ENCODE measurements at places on chromosomes 6 and 20.

DNA sequence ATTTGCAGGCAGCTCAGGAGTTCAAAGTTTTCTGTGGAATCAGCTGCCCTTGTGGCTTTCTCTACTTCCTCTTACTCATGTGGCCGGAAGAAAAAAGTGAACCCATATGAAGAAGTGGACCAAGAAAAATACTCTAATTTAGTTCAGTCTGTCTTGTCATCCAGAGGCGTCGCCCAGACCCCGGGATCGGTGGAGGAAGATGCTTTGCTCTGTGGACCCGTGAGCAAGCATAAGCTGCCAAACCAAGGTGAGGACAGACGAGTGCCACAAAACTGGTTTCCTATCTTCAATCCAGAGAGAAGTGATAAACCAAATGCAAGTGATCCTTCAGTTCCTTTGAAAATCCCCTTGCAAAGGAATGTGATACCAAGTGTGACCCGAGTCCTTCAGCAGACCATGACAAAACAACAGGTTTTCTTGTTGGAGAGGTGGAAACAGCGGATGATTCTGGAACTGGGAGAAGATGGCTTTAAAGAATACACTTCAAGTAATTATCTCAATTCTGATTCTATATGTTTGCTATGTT lies 1.1 kb downstream of the MGME1 start:
- DNase-seq = no peak

GRCh38 chr20:38883081-38883980 lies 42.9 kb upstream of the FAM83D start:
- DNase-seq = no peak

- no peak for DNase-seq
Measured at GRCh38 chr6:139468178-139468819, 93.9 kb upstream of the CITED2 start.

GRCh38 chr6:167574431-167575151 lies 249.7 kb downstream of the TTLL2 start:
- no peak for DNase-seq

DNA sequence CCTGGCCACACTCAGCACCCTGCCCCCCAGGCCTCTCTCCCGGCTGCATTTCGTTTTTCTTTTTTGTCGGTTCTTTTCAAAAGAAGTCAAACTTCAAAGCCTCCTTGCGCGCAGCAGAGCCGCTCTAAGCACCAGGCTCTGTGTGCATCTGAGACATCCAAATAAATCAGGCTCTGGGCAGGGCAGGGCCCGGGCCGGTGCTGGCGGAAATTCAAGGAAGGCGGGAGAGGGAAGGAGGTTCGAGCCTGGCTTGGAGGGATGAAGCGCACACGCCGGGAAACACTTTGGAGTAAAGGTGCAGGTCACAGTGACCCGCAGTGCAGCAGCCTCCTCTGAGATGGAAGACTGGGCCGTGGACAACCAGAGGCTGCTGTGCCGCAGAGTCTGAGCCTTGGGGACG lies 5.8 kb downstream of the GATA5 start:
- DNase-seq = no peak

DNA sequence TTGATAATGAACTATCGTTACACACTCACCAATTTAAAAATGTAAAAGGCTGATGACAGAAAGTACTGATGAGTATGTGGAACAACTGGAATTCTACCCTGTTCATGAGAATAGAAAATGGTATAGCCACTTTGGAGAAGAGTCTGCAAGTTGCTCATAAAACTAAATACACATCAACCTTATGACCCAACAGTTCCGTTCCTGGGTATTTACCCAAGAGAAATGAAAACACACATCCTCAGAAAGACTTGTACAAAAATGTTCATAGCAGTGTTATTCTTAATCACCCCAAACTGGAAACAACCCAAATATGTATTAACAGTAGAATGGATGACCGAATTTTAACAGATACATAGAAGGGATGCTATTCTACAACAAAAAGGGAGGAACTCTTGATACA lies 145.7 kb upstream of the LRFN2 start:
- no peak for DNase-seq

DNA sequence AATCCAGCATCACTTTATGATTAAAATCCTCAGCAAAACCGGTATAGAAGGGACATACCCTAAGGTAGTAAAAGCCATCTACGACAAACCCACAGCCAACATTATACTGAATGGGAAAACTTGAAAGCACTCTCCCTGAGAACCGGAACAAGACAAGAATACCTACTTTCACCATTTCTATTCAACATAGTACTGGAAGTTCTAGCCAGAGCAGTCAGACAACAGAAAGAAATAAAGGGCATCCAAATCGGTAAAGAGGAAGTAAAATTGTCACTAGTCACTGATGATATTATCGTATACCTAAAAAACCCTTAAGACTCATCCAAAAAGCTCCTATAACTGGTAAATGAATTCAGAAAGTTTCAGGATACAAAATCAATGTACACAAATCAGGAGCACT lies 33.3 kb downstream of the BLOC1S5 start:
- no peak for DNase-seq

- DNase-seq = no peak
Measured at GRCh38 chr6:157218371-157219198, 104.7 kb downstream of the TMEM242 start.

DNA sequence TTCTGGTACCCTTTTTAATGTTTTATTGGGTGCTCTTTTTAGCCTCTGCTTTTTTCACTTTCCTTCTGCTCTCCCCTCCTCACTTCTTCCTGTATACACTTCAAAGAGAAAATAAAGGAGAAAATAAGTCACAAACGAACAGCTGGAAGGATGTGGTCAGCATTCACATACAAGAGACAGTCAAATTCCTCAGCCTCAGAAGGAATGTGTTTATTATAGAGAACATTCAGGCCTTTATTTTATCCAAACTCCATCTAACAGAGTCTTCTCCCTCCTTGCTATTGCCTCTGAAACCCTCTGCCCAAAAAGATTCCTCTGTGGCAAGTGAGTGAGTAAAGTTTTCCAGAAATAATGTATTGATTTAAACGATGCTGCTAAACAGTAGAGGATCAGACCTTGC lies 490.4 kb downstream of the FRK start:
- no peak for DNase-seq

GRCh38 chr6:148414836-148415235 lies 72.2 kb downstream of the SASH1 start:
- DNase-seq = no peak

- no peak for DNase-seq
Measured at GRCh38 chr6:148758492-148758891, 11.7 kb downstream of the UST start.

DNA sequence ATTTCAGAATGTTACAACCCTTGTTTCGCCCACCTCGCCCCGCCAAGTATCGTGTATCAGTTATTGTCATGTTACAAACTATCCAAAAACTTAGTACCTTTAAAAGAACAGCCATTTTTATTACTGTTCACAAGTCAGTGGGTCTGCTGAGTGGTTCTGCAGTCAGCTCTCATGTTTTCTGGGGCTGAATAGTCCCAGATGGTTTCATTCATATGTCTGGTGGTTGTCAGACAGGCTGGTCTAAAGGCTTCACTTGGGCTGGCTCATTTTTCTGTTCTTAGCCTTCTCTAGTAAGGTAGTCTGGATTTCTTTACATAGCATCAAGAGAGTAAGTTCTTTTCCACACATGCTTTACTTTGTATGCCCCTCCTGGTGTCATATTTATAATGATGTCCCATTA lies 8.6 kb downstream of the ZNF292 start:
- DNase-seq = no peak

DNA sequence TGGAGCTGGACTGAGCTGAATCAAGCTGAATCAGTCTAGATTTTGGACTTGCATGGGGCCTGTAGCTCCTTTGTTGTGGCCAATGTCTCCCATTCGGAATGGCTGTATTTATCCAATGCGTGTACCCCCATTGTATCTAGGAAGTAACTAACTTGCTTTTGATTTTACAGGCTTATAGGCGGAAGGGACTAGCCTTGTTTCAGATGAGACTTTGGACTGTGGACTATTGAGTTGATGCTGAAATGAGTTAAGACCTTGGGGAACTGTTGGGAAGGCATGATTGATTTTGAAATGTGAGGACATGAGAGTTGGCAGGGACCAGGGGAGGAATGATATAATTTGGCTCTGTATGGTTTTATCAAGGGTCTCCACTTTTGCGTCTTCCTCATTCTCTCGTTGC lies 3.0 kb upstream of the TMEM170B start:
- no peak for DNase-seq

DNA sequence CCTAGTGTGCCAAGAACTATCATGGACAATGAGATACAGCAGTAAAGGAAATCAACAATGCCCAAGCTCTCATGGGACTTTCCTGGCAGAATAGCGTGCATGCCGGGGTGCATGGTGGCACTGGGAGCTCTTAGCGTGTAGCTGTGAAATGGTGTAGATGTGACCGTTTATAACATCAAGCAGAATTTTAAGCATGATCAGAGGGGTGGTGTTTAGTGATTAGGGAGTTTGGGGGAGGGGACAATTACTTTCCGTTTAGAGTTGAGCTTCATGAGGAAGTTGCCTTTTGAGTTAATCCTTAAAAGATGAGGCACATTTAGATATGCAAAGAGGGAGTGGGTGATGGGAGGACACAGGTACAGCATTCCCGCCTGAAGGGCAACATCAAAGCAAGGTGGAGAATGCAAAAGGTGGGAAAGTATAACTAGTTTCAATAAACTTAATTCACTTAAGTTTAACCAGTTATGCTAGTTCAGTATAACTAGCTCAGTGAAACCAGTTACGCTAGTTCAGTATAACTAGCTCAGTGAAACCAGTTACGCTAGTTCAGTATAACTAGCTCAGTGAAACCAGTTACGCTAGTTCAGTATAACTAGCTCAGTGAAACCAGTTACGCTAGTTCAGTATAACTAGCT lies 661.6 kb downstream of the QKI start:
- no peak for DNase-seq

DNA sequence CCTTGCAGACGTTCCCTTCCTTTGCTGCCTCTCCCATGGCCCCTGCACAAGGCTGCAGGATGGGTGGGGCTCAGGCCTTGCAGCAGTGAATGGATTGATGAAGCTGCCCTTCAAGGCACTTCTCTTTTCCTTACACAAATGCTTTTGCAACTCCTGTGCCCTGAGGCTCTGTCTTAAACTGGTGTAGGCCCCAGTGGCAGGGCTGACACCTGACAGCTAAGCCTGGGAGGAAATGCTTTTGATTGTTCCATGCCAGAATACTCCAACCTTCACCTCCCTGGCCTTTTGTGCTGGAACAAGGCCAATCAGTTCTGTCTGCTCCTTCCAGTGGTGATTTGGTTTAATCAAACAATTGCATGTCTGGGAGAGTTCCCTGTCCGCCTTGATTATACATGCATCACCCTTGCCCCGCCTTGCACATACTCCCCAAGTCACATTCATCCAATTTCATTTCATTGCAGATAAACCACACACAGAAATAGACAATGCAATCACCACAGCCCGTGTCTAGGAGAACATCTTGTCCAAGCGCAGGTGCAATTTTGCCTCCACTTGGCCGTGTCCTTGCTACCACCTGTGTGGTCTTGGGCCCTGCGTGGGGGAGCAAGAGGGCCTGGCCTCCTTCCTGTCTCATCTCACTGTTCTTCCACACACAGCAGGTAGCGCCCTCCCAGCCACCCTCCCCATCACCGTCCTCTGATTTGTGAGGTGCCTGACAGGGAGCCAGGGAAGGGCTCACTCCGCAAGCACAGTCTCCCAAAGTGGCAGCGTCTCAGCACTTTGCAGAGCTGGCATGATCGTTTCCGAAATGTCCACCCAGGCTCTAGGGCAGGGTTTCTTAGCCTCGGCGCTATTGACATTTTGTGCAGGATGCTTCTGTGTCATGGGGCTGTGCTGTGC lies 120.4 kb downstream of the CDH26 start:
- no peak for DNase-seq

GRCh38 chr6:29656798-29657197 lies at the start of gene MOG:
Gene MOG (plus strand): TSS chr6:29657092. CDS start chr6:29657210, 118 bp downstream.
- no peak for DNase-seq

GRCh38 chr6:161056451-161056850 lies 64.9 kb downstream of the MAP3K4 start:
- no peak for DNase-seq

GRCh38 chr6:90103056-90103800 lies 193.4 kb downstream of the BACH2 start:
- DNase-seq = no peak

- DNase-seq = no peak
Measured at GRCh38 chr6:150369408-150369807, 596 bp downstream of the IYD start.

- DNase-seq = no peak
Measured at GRCh38 chr6:72425003-72425681, 196.7 kb upstream of the KCNQ5 start.

DNA sequence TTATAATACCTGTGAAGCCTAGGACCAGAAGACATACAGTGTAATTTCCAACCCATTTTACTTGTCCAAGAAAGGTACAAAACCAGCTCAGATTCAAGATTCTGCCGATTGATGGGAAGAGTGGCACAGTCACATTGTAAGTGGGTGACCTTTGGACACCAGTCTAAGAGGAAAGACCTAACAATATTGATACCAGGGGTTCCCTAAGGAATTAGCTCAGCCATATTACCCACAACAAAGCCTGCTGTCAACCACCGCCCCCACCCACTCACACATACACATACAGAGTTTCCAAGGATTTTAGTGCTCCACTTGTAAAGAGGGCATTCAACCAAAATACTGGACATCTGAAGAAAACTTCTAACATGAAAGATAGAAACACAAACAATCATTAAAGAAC lies 27.9 kb upstream of the TMEM181 start:
- DNase-seq = no peak

DNA sequence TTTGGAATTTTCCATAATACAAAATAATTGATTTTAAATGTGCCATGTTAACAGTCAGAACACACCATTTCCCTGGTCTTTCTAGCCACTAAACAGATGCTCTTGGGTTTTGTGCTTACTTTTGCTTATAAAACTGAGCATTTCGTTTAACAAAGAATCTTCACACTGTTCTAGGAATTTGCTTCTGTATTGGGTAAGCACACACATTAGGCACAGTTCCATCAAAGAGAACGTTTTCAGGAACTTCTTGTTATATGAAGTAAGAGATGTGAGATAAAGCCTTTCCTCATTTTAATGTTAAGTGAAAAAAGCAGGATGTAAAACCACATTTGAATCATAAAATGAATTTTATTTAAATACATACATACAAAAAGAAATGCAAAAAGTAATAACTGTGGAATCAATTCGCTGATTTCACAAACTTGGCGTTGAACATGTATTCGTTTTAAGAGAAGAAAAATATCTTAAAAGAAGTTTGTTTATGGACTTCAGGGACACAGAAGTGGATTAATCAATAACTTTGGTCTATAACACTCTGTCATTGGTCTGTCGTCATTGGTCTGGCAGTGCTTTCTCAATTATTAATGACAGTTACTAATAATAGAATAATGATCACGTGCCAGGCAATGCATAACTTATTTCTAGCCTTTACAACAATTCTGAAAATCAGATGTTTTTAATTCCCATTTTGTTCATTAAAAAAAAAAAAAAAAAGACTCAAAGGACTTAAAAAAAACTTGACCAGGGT lies 199.9 kb upstream of the PRDM1 start:
- DNase-seq = no peak

GRCh38 chr6:123589317-123589716 lies 47.4 kb downstream of the TRDN start:
- no peak for DNase-seq

GRCh38 chr20:24488800-24489175 lies 19.4 kb downstream of the SYNDIG1 start:
- no peak for DNase-seq

Data from HEK293T (cell line).